HS-5 (cell line): ENCODE measurements at places on chromosomes 1 and 21.
A peak's percentile ranks its signal among the peaks of the same experiment; 100 is the strongest.

- no peak for DNase-seq
Observed at GRCh38 chr1:38724160-38725131, 135.1 kb downstream of the RRAGC start.

- DNase-seq = no peak
Observed at GRCh38 chr1:219488275-219488674, 124.6 kb downstream of the ZC3H11B start.

DNA sequence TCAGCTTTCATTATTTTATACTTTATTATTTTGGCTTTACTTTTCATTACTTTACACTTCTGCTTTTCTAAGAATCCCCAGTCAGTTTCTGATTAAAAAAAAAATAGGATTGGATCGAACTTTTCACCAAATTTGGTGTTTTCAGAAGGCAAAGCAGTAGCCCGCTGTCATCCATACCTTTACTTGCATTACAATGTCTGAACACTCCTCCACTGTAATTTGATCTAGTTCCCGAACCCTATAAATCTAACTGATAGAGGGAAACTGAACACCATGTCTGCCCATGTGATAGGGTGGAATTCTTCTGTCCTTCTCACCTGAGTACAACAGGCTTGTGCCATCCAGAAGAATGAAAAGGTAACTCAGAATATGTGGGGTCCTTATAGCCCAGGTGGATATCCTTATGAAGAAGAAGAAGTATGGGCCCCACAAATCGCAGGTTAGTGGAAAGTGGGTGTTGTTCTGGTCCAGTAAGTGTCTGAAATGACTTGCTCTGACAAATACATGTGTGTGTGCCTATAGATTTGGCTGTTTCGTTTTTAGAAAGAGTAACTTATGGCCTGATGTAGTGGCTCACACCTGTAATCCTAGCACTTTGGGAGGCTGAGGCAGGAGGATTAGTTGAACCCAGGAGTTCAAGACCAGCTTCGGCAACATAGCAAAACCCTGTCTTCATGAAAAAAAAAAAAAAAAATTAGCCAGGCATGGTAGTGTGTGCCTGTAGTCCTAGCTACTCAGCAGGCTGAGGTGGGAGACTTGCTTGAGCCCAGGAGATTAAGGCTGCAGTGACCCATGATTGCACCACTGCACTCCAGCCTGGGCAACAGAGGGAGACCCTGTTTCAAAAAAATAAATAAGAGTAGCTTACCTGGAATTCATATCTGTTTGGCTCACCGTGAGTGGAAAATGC, 26.6 kb upstream of the CDC14A start:
- DNase-seq = no peak

DNA sequence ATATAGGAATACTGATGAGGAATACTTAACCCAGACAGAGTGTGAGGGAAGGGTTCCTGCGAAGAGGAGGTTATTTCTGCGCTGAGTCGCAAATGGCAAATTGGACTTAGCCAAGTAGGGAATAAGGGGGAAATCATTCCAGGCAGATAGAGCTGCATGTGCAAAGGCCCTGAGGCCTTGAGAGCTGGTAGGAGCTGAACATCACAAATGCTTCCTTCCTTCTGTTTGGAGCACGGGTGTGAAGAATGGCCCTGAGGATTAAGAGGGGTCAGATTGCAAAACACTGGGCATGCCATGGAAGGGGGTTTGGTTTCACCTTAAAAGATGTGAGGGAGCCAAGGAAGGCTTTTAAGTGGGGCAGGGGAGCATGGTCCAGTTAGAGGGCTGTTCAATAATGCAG, 12.4 kb downstream of the IER5 start:
- no peak for DNase-seq

GRCh38 chr1:178627037-178627436, 98.0 kb upstream of the RALGPS2 start:
- no peak for DNase-seq

DNA sequence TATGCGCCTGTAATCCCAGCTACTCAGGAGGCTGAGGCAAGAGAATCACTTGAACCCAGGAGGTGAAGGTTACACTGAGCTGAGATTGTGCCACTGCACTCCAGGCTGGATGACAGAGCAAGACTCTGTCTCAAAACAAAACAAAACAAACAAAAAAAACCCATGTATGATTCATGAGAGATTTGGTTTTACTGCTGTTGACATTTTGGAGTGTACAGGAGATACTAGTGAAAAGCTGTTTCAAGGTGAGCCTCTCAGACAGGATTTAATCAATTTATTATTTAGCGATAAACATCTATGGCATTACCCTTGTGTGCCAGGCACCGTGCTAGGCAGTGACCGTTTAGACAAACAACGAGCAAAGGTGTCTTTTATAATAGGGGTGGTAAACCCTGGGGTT, 16.5 kb downstream of the LHX4 start:
- DNase-seq = no peak

DNA sequence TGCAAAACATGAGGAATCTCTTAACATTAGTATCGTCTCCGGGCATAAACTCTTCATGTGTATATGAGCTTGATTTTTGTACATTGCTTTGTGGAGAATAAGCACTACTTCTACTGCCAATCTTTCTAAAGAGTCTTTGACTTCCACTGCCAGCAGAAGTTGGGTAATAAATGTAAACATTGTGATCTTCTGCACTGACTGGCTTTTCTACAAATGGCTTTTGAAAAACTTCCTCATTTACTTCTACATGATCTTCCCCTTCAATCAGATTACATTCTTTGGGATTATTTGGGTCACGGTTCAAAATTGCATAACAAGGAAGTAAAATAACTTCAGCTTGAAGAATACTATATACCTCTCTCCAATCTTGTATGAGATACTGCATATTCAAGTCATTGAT, 30.4 kb upstream of the SLC44A5 start:
- no peak for DNase-seq

- DNase-seq = no peak
Observed at GRCh38 chr1:67646145-67647035, 38.6 kb upstream of the GADD45A start.

DNA sequence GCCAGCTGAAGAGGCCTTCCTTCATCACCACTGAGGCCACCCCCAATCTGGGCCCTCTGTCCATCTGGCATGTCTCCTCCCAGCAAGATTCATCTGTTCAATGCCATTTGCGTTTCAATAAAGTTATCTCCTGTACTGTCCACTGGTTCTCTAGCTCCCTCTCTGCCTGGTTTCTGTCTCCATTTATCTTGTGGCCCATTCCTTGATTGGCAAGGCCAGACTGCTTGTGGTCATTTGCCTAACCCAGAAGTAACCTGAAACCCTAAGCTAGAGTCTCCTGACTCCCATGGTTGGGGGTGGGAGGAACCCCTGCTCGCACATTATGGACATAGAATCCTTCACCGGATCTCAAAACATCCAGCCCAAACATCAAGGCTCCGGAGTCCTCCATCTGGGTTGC, 2.1 kb upstream of the IPO9 start:
- no peak for DNase-seq

- no peak for DNase-seq
Observed at GRCh38 chr21:17393413-17393812, 119.4 kb upstream of the CXADR start.

- no peak for DNase-seq
Observed at GRCh38 chr1:196608390-196609369, at the start of gene KCNT2. Gene KCNT2 (minus strand): TSS chr1:196608440. CDS start chr1:196608309, 131 bp downstream.

- peak; percentile 74 for DNase-seq
Observed at GRCh38 chr1:172343240-172344160, 77.0 kb upstream of the C1orf105 start.
